ENCODE measurements at places on chromosomes 6 and 20. TPM values are rescaled to one million over a fixed set of nuclear protein-coding genes. Genes with fewer than 3 reads are reported as not detected.

Gene USP49
- 5.0 TPM for total RNA-seq

Gene DNAH8
- total RNA-seq = 0.11 TPM

Gene SHLD1
- total RNA-seq = 9.1 TPM

Gene SEMG1
- not detected for total RNA-seq

Gene SLC35F1
- not detected for total RNA-seq

Gene TGM2
- not detected for total RNA-seq
